Stimulated activated CD4-positive, alpha-beta T cell treated with anti-CD3 and anti-CD28 coated beads, Interleukin-15, amount 100 ng/mL, for 48 hours (primary cell): ENCODE measurements at places on chromosomes 5 and 9.
A peak's percentile ranks its signal among the peaks of the same experiment; 100 is the strongest.

- DNase-seq, result no peak
Observed at GRCh38 chr5:72238712-72239445, 81.2 kb downstream of the MRPS27 start.

DNA sequence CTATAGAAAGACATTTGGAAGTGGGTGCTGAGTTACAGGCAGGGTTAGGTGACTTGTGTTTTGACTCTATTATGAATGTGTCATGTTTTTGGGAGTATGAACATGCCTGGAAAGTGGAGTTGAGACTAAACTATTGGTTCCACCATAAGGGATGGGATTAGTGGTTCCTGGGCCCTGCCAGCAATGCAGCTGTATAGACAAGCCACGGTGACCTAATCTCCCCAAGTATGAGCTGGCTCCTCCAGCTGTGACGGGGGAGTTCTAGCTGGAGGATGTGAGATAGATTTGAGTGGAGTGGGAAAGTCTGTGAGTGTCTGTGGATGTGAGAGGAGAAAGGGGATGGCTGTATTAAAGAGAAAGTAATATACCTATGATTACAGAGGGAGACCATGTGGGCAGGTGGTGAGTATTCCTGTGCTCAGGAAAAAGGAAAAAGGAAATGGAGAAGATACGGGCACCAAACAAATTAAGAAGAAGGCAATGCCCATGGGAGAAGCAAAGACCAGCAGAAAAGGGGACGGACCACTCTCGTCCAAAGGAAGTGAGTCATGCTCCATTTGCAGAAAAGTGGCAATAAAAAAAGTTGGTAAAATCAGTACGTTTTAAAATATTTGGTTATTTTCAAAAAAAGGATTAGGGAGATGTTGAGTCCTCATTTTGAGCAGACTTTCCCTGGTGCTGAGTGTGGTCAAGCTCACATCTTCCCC, 48.3 kb upstream of the ICE1 start:
- DNase-seq, result no peak

DNA sequence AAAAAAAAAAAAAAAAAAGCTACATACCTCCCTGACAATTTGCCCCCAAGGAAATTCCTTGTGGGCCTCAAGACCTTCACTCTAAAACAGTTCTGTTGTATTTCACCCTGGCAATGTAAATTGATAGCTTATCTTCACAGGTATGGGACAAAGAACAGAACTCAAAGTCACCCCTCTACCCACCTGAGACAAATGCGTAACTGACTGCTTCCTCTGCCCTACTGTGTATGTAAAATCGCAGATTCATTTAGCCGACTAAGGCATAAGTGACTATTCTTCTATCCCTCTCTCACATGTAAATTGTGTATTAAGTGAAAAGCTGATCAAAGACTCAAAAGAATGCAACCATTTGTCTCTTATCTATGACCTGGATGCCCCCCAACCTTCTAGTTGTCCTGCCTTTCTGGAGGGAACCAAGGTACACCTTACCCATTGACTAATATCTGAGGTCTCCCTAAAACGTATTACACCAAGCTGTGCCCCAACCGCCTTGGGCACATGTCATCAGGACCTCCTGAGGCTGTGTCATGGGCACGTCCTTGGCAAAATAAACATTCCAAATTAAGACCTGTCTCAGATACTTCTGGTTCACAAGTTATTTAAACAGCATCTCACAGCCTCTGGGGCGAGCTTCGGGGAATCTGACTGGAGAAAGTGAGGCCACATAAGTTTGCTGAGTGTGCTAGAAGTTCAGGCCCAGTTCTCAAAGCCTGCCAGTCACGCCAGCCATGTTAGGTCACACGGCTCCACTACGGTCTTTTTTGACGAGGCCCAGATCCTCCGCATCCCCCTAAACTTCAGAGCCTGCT, 954 bp downstream of the TBCA start:
- DNase-seq, result no peak

DNA sequence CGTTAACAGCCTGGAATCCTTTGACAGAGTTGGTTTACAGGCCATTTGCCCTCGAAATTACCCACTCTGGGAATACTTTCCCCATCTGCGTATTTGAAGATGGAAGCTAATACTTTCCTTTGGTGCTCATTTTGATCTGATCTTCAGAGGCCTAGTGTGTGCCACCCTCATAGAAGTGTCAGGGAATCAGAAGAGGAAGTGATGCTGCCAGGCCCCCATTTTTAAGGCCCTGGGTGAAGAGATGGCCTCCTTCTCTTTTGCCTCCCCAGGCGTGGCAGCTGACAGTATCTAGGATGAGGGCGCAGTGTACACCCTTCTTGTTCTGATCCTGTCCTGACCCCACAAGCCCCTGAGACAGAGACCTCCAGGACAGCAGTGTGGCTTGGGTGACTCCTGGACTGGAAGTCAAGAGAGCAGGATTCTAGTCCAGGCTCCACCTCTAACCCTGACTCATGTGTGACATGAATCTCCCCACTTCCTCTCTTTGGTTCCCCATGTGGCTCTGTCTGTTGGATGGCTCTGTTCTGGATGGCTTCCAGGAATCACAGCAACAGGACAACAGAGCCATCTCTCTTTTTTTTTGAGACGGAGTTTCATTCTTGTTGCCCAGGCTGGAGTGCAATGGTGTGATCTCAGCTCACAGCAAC, 27.8 kb downstream of the CSF1R start:
- DNase-seq, result no peak

- no peak for DNase-seq
Observed at GRCh38 chr5:171272996-171273970, 35.8 kb upstream of the TLX3 start.

GRCh38 chr5:172293054-172293744, 9.6 kb upstream of the UBTD2 start:
- DNase-seq, result peak; percentile 33

DNA sequence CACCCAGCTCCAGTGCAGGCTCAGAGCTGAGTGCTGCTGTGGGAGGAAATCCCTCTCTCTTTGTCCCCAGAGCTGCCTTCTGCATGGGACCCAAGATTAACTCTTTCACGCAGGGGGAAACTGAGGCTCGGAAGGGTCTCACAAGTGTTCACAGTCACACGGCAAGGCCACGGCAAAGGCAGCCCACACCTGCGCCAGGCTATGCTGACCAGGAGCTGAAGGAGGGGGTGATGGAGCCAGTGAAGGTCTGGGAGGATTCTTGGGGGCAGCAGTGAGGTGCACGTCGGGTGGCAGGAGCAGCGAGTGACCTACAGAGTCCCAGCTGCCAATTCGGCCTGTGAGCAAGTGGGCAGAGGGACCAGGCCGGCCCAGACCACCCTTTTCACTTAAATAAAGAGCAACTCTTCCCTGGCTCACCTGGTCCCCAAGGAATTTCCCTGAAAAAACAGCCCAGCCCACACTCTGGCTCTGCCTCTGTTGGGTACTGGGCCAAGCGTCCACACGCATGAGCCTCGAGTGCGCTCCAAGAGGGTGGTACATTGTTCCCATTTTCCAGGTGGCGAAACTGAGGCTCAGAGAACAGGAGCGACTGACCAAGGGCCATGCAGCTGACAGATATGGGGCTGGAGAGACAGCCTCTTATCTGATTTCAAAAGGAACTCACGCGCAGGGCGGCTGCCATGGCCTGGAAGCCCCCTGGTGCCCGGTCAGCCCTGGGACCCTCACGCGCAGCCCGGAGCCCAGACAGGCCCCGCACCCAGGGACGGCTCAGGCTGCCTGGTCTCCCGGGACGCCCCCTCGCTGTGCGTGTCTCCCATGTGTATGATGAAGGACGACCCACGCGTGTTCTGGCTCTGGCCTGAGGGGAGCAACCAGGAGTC, 28.2 kb downstream of the SARDH start:
- DNase-seq, result no peak

- DNase-seq, result peak; percentile 10
Observed at GRCh38 chr9:94554439-94555331, at the start of gene PCAT7. TSS of gene PCAT7 (plus strand) at chr9:94555083.

DNA sequence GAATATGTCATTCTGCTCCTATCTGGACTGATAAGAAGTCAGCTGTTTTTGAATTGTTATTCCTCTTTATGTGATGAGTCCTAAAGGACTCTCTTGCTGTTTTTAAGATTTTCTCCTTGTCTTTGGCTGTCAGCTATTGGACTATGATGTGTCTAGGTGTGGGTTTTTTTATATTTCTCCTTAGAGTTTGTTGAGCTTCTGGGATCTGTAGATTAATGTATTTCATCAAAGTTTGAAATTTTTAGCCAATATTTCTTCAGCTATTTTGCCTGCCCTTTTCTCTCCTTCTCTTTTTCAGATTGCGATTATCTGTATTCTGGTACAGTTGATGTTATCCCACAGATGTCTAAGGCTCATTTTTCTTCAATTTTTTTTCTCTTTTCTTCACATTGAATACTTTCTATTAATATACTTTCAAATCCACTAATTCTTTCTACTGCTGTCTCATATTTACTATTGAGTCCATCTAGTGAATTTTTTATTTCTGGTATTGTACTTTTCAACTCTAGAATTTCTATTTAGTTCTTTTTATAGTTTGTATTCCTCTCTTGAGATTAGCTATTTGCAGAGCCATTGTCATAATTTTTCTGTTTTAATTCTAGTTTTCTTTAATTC, 31.1 kb downstream of the RPS23 start:
- DNase-seq, result no peak

DNA sequence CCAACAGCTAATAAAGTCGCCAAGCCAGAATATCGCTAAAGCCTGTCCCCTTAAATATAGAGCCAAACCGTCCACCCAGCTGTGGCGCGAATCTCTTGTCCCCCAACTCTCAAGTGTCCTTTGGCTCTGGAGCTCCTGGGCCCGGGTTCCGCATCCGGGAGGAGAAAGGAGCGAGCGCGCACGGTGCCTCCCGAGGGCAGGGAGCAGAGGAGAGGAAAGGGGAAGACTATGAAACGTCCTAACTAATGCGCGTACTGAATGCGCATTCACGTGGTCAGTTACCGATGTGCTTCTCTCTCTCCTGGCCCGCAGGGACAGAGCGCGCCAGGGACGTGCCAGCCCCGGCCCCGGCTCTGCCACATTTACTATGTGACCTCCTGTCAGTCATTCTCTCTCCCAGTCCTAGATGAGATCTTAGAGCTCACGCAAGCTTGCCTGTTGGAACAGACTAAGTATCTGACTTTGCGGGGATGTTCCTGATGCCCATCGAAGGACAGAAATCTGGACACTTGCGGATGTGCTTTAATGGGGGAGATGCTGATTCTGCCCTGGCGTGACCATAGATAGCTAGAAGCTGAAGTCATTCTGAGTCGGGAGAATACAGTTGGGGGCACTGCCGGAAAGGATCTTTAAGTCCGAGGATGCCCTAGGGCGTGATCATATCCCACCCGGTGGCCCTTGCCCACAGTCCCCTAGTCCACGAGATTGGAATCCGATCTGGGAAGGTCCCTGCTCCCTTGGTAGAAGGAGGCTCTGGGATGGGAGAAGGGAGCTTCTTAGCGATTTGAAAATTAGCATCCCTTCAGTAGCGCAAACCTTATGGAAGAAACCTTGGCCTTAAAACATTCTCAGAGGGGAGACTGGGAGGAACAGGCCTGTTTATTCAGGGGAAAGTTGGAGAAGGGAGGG, 5.7 kb upstream of the EBF1 start:
- no peak for DNase-seq

DNA sequence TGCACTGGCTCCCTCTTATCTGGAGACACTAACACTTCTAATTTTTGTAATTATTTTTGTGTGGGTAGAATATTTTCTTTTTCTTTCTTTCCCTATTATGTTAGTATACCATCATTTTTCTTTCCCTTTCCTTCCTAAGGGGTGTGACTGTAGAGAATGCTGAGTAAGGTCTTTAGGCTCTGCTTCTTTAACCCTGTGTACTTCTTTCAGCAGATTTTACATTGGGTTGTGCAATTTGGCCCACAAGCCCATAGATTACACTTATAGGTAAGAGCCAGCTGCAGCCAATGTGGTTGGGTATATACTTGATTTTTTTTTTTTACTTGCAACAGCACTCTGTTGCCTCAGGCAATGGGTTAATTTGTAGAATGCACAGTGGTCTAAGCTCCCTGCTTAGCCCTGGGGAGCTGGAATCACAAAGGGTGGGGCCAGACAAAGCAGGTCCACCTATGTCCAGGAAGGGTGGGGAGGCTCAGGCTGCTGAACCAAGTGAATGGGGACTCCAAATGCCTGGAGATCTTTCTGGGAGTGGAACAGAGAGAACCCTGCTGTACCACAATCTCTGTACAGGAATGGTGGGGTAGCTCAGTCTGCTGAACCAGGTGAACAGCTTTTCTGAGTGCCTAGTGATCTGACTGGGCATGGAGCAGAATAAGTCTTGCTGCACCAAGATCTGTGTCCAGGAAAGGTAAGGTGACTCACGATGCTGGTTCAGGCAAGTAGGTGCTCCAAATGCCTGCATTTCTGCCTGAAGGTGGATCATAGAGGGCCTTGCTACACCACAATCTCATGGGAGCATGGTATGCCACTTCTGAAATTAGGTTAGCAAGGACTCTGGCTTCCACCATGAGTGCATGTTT, 64.9 kb downstream of the SLC25A46 start:
- DNase-seq, result no peak

DNA sequence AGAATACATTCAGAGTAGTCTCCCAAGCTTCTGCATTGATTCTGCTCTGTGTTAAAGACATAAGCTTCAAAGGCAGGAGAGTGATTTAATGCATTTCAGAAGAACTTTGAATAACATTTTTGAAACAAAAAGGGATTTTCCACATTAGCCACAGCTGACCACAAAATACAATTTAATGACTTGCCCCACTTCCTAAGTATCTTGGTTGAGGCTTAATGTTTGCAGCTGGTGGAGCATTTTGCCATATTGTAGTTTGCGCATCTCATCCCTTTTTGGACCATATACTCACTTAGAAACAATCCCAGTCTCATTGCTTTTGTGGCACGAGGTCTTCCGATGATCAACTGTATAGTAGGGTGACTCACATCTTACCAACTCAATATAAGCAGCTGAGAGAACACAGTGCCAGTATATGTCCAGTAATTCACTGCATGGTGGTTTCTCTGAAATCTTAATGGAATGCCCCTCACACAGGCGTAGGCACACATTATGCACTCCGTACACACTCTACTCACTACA, 455.8 kb upstream of the PTGER4 start:
- DNase-seq, result peak; percentile 25

- DNase-seq, result no peak
Observed at GRCh38 chr5:52776116-52776515, 11.6 kb upstream of the ITGA1 start.

- DNase-seq, result no peak
Observed at GRCh38 chr9:134657666-134658377, 16.2 kb downstream of the COL5A1 start.

- DNase-seq, result no peak
Observed at GRCh38 chr5:125554355-125554754, 807.9 kb upstream of the ZNF608 start.

DNA sequence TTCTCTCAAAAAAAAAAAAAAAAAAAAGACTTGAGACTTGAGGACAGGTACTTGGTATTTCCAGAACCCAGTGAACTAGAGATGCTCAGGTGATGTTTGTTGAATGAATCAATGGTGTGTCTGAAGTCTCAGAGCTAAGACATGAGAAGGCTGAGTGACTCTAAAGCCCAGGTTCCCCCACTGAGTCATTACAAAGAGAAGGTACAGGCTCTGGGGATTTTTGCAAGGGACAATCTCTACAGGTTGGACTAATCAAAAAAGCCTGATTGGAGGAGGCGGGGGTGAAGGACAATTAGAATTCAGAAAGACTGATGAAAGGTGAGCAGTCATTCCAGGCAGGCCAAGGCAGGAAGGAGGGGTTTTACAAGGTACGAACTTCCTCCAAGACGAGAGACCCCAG, 8.2 kb upstream of the FABP6 start:
- DNase-seq, result no peak

GRCh38 chr9:11103525-11103924, 490.7 kb upstream of the PTPRD start:
- no peak for DNase-seq
